ENCODE measurements at places on chromosomes 16 and 17.

GRCh38 chr16:48441863-48442279 lies 56.7 kb upstream of the SIAH1 start:
- DNase-seq: no peak

DNA sequence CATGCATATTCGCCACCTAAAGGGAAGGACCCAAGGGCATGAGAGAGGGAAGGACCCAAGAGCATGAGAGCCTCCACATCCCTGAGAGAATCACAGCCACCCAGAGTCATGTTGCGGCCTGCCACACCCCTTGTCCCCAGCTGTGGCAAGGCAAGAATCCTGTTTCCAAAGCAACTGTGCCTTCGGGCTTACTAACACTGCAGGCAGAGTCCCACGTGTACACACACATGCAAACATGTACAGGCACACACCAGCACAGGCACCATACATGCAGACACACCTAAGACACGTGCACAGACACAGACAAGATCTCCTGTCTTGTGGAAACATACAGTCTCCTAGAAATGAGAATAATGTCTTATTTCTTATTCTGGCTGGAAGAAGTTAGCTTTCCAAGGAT lies 92.4 kb upstream of the CDYL2 start:
- no peak for DNase-seq

- DNase-seq: no peak
These were observed 9.7 kb downstream of the ETV4 start for GRCh38 chr17:43536236-43536992.

DNA sequence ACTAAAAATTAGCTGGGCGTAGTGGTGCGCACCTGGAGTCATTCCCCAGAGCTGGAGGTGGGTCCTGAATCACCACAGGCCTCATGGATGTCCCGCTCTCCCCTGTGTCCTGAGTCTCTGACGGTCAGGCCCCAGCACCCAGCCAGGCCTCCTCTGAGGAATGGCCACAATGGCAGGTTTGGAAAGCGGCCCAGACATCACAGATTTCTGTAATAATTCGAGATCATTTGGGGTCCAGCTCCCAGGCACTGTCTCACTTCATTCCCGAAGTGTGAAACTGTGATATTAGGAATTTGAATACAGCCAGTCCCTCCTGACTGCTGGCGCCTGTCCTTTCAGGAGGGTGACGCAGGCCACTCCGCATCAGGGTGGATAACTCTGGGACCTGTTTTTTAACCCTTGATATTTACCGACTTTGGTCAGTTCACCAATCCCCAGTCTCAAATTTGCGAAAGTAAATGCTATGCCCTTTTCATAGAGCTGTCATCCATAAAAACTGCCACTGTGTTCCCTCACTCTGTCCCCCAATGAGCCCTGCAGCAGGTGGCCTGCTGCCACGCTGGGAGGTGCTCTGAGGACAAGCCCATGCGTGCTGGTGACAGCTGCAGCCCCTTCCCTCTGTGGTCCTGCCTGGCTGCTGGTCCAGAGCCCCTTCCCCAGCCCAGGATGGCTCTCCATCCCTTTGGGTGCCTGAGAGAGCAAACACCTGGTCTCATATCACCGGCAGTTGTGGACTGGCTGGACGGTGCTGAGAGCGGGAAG lies 28.3 kb upstream of the RPTOR start:
- DNase-seq: no peak

DNA sequence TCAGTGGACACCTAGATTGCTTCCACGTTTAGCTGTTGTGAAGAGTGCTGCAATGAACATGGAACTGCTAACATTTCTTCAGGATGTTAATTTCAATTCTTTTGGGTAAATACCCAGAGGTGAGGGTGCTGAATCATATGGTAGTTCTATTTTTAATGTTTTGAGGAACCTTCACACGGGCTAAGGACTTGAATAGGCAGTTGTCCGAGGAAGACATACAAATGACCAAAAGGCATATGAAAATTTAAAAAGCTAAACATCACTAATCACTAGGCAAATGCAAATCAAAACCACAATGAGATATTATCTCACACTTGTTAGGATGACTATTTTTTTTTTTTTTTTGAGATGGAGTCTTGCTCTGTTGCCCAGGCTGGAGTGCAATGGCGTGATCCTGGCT lies 173.3 kb downstream of the PRKCB start:
- DNase-seq: no peak

DNA sequence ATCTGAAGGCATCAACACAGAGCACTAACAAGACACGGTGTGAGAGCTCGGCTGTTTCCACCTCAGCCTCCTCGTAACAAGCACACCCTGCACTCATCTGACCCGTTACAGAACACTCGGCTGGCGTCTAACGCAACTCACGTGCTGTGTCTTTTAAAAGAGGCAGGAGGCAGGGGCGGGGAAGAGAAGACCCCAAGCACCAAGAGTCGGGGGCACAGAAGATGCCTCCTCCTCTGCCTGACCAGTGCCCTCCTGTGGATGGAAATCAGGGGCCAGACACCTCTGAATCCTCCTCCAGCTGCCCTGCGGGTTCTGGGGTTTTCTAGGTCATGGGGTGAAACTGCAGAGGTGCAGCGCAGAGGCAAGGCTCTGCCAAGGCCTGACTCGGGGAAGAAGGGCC lies 74.3 kb downstream of the ZNF778 start:
- no peak for DNase-seq

DNA sequence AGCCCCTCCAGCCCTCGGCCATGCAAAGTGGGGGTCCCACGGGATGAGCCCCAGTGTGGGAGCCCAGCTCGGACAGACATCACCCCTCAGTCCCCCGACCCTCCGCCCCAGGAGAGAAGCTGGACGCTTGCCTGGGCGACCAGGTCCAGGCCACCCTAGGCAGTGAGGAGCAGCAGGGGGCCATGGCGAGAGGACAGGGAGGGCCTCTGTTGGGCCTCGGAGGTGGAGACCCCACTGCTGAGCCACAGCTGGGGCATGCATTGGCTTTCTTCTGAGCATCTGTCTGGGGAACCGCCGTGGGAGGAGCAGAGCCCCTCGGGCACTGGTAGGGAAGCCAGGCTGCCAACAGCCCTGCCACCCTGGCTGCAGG lies 13.0 kb downstream of the ACTG1 start:
- no peak for DNase-seq

GRCh38 chr16:68496689-68497088 lies 42.4 kb upstream of the ZFP90 start:
- no peak for DNase-seq

DNA sequence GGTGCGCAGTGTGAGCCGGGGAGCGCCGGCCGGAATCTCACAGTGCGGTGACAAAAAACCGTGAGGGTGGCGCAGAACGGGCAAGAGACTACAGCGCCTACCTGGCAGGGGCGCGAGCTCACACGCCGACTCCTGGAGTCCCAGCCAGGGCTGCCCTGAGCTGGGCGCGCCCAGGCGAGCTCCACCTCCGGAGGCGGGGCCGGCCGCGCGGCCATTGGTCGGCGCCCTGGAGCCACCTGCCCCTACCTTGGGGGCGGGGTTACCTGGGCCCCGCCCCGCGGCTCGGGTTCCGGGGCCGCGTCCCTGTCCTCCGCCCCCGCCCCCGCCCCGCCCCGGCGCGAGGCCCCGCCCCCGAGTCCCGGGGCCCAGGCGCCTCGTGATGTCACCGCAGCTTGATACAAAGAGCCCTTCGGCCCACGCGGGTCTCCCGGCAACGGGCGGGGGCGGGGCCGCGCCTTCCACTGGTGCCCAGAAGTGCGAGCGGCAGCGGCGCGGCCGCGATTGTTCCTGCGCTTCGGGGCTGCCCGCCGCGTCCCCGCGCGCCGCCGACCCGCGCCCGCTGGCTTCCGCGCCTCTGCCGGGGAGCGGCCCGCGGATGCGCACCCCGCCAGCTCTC lies 96.3 kb downstream of the RAB11FIP4 start:
- peak; percentile 96 for DNase-seq

DNA sequence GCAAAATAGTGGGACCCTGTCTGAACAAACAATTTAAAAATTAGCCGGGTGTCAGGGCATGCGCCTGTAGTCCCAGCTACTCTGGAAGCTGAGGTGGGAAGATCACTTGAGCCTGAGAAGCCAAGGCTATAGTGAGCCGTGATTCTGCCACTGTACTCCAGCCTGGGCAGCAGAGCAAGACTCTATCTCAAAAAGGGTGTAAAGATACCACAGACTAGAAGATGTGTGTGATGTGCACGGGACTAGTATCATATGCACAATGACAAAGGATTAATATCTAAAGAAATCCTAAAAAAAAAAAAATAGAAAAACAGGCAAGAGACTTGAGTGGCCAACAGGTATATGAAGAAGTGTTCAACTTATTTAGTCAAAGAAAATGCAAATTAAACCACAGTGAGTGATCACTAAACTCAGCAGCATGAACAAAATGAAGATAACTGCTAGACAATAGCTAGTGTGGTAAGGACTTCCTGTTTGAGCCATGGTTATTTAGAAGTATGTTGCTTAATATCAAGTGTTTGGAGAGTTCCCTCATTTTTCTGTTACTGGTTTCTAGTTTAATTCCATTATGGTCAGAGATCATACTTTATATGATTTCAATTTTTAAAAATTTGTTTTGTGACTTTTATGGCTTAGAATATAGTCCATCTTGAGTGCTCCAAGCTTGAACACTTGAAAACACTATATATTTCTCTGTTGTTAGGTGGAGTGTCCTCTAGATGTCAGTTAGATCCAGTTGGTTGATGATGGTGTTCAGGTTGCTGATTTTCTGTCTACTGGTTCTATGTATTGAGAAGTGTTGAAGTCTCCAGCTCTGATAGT lies 14.7 kb upstream of the SLX4 start:
- no peak for DNase-seq
